T follicular helper cell (primary cell): ENCODE measurements at places on chromosomes 2 and 18.

GRCh38 chr18:10775026-10775425, 249.2 kb downstream of the NAPG start:
- no peak for DNase-seq

- no peak for DNase-seq
These were observed 40.0 kb downstream of the CCDC102B start for GRCh38 chr18:68837665-68838451.

- DNase-seq: no peak
These were observed 335.9 kb downstream of the AGAP1 start for GRCh38 chr2:235829726-235830125.

- no peak for DNase-seq
These were observed 75.0 kb downstream of the CERS6 start for GRCh38 chr2:168530982-168531622.

DNA sequence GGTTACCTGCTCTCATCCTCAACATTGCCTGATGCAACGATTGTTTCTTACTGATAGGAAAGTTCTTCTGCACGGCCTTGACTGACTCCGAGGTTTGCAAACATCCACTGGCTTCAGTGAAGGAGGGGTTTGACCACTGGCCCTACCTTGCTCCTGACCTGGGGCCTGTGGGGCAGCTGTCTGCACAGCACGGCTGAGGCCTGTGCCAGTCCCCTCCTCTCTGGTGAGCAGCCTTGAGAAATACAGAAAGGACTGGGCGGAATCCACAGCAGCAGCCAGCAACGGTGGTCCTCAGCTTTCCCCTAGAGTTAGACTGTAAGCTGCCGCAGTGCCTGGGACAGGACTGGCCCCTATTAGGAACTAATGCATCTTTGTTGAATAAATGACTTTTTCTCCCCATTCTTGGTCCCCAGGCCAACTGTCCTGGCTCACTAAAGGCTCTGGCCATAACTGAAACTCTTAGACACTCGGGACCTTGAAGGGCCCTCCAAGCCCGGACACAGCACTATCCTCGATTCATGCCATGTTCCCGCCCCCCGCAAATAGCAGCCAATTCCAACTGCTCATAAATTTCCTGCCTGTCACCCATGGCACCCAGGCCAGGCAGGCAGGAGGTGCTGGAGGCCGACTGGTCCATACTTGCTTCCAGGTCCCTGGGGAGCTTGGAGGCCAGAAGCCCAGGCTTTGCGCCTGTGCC, 26.7 kb downstream of the ATOH8 start:
- DNase-seq: no peak

DNA sequence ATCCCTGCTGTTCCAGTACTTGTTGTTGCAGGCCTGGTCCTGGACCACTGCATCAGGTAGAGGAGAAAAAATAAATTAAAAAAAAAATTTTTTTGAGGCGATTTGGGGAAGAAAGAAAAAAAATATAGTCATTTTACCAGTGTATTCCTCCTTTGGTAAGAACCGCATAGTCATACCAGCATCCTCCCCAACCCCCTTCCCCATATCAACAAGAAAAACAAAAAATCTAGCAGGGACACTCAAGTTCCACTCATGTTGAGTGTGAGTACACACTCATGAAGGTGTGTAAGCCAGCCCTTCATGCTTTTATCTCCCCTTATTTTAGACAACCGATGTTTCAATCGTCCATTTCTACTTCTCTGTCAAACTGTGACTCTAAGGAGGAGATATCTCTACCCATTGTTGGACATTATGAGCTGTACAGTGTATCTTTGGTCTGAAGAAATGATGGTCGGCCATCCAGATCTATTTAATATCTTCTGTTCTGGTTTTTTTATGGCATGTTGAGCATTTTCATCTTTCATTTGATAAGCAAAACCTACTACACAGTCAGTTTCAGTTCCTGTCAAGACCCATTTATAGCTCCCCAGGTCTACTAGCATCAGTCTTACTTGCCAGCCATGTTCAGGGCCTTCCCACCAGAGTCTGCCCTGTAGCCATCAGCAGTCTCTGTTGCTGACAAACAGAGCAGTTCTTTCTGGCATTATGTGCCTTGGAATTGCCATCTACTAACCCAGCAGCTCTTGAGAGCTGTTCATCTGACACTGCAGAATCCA, 20.0 kb downstream of the ELP2 start:
- no peak for DNase-seq

DNA sequence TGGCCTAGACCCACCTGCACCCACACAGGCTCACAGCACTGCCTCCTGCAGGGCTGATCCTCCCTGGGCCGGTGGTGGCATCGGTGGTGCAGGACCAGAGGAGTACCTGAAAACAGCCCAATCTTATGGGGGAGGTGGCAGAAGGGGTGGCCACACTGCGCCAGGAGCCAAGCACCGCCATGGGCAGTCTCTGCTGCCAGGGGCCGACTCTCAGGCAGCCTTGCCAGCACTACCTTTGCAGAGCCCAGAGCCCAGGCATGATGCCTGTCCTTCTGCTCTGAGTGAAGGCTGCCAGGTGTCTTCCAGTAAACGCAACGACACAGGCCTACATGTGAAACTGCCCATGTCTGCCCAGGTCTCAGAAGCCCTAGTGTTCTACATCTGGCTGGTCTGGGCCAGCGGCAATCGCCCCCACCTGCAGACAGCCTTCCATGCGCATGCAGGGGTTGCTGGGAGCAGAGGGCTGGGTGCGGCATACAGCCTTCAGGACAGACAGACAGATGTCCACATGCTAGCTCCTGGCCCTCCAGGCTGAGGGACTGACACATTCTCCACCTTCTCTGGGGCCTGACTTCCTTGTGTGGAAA, 6.8 kb downstream of the HS6ST1 start:
- no peak for DNase-seq

DNA sequence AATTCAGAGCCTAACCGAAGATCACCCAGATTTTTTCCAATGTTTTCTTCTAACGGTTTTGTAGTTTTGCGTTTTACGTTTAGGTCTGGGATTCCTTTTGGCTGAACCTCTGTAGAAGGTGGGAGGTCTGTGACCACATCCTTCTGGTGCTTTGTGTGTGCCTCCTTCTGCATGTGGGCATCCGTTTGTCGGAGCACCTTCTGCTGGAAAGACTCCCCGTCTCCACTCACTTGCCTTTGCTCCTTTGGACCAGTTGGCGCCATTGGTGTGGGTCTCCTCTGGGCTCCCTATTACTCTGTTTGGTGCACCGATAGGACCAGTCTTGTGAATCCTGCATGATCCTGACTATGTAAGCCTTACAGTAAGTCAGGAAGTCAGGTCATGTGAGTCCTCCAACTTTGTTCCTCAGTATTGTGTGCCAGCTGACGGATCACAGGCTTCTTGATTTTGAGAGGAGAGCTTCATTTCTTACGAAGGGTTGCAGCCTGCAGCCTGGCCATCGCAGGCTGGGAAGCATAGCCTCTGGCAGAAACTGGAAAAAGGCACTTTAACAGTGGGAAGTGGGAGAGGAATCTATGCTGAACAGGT, 13.6 kb downstream of the AQP12A start:
- DNase-seq: no peak

DNA sequence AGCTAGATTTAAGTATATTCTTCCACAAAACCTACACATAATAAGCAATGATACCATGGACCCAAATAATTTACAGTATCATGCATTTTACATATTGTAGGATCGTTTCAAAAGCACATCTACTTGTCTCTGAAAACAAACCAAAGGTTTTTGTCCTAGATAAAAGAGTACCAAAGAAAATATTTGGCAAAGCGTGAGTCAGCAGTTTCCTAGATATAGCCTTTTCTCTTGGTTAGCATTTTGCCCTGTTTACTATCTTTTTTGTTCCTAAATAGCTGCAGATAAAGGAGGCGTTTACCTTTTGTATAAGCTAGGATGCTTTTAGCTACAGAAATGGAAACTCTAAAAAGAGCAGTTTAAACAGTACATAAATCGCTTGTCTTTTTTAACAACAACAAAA, 305.8 kb upstream of the GULP1 start:
- no peak for DNase-seq

GRCh38 chr18:32851936-32852335, 79.1 kb upstream of the KLHL14 start:
- DNase-seq: no peak

- no peak for DNase-seq
These were observed 28.7 kb downstream of the NIFK start for GRCh38 chr2:121707920-121708361.

DNA sequence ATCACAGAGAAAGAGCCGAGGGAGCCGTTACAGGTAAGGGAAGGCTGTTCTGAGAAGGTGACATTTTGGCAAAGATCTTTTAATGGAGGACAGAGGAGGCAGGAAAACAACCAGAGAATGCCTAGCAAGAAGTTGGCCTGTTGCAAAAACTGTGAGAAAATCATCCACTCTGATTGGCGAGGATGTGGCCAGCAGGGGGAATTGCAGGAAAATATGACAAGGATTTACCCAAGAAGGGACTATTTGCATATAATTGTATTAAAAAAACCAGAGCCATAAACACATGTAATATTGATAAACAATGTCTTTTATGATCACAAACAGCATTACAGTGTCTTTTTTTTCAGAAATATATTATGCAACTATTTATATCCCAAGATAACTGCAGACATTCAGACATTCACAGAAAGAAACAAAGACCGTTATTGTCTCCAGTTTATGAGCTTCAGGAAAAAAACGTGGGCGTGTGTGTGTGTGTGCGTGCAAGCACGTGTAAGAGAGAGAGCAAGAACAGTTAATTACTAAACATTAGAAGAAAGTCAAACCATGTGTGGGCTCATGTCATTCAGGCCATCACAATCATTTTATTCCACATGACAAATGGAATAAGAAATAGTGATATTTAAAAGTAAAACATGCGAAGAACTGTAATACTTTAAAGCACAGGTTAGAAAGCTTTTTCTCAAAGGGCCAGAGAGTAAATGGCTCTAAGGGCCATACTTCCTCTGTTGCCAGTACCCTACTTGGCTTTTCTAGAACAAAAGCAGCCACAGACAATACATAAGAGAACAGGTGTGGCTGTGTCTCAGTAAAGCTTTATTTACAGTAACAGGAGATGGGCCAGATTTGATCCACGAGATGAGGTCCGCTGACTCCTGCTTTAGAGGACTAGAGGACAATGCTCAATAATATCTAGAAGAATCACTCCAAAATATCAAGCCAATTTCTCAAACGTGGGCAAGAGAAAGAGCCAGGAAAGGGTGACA, 324.1 kb downstream of the DLGAP1 start:
- no peak for DNase-seq
